AG20443 (cell line): ENCODE measurements at places on chromosomes 11 and 22.

DNA sequence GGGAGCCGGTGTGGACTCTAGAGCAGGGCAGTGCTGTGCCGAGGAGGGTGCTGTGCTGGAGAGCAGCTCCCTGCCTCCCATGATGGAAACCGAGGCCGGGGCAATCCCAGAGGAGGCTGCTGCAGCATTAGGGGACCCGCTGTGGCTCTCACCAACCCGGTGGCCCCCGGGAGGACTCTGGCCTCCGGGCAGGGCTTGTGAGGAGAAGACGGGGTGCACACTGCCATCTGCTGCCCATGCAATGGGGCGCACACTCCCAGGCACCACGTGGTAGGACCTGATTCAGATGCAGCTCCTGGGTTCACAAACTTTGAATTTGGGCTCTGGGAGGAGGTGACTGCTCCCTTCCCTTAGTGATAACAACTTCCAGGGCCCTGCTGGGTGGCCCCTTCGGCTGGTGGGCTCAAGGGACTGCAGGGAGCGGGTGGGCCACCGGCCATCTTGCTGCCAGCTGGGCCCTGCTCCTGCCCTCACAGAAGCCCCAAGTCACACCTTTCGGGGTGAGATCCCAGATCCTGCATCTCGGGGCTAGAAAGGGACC is 93.8 kb upstream of the FGF3 start:
- DNase-seq, result no peak

GRCh38 chr11:123797114-123797513 is 9.0 kb downstream of the OR6M1 start:
- DNase-seq, result no peak

- no peak for DNase-seq
Measured at GRCh38 chr22:39252461-39253434, 8.0 kb upstream of the PDGFB start.

- DNase-seq, result no peak
Measured at GRCh38 chr22:36083056-36083455, 54.4 kb upstream of the RBFOX2 start.

- DNase-seq, result no peak
Measured at GRCh38 chr11:23590596-23591308, 730.5 kb upstream of the CCDC179 start.

DNA sequence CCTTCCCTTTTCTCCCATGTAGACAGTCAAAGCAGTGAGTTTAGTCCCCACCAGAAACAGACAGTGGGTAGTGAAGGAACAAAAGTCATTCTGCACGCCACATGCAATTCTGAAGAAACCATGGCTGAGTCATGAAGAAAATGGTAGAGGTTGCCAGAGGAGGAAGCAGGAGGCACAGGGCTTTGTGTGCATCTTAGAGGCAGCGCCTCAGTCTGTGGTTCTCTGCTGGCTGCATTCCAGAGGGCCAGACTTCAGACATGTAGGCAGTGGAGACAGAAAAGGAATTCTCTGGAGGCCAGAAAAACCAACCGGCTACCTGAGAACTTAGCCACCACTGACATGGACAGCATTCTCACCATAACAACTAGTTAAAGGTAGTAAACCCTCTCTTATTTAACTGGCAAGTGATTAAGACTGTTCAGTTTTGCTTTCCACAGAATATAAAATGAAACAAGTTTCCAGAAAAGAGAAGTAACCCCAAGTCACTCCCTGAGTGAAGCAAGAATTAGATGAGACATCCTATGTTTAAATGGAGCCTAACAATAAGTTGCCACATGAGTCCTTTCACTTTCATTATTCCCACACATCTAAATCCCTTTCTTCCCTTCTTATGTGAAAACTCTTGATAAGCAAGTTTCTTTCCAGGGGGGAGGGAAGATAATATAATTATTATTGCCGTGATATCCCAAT is 556.1 kb downstream of the SOX6 start:
- peak; percentile 25 for DNase-seq

DNA sequence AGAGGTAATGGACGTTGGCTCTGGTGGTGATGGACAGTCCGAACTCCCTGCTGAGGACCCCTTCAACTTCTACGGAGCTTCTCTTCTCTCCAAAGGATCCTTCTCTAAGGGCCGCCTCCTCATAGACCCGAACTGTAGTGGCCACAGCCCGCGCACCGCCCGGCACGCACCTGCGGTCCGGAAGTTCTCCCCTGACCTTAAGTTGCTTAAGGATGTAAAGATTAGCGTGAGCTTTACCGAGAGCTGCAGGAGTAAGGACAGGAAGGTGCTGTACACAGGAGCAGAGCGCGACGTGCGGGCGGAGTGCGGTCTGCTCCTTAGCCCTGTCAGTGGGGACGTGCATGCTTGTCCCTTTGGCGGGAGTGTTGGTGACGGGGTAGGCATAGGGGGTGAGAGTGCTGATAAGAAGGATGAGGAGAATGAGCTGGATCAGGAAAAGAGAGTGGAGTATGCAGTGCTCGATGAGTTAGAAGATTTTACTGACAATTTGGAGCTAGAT is 6.1 kb downstream of the DGCR8 start:
- DNase-seq, result no peak

- DNase-seq, result peak; percentile 63
Measured at GRCh38 chr22:39144101-39144767, 8.2 kb downstream of the CBX7 start.

DNA sequence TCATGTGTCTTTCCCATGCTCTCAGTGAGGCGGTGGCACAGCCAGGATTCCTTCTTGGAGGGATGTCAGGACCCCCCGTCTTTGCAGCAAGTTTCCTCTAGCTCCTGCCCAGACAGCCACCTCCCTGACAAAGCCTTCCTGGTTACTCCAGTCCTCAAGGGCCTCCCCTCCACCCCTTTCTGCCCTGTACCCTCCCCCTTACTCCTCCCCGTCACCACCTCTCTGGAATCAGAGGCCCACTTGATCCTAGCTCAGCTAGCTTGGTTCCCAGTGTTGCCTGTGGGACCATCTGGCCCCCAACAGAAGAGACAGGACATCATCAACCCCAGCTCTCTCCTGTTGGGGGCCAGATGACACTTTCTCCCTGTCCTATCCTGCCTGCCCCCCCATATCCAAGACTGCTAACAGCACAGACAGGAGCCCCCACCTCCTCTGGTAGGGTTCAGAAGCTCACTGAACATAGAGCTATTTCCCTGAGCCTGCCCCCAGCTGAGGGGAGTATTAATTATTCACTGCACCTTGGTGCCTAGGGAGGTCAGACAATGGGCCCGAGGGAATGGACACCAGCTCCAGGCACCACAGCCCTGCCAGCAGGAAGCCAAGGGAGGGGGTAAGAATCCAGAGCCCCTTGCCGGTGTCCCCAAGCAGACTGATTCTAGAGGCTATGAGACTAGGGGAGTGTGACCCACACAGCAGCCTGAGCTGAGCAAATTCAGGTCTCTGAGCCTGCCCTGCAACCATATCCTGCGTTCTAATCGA is 3.3 kb downstream of the GDPD5 start:
- DNase-seq, result no peak

DNA sequence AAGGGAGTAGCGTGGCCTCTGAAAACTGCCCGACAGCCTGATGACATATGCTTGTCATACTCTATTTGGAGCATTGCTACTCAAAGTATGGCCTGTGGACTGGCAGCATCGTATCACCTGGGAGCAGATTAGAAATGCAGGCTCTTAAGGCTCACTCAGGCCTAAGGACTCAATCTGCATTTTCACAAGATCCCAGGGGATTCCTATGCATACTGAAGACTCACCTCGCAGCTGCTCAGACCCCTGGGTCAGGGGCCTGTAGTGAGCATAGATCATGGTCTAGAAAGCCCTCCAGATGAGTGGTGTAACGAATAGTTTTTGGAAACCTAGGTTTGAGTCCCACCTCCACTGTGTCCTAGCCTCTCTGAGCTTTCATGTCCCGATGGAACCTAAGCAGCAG is 126.3 kb downstream of the FEZ1 start:
- no peak for DNase-seq

- no peak for DNase-seq
Measured at GRCh38 chr11:67197606-67198005, 68.7 kb upstream of the GRK2 start.

- no peak for DNase-seq
Measured at GRCh38 chr11:33696411-33696810, 4.2 kb downstream of the C11orf91 start.

GRCh38 chr11:6201481-6201880 is 2.5 kb downstream of the OR52W1 start:
- peak; percentile 29 for DNase-seq

GRCh38 chr22:22785316-22786065 is 102.1 kb upstream of the IGLL5 start:
- DNase-seq, result no peak

- DNase-seq, result no peak
Measured at GRCh38 chr22:26286091-26286820, 117.0 kb downstream of the SEZ6L start.

GRCh38 chr11:66713746-66714480 is 15.1 kb downstream of the SPTBN2 start:
- no peak for DNase-seq

DNA sequence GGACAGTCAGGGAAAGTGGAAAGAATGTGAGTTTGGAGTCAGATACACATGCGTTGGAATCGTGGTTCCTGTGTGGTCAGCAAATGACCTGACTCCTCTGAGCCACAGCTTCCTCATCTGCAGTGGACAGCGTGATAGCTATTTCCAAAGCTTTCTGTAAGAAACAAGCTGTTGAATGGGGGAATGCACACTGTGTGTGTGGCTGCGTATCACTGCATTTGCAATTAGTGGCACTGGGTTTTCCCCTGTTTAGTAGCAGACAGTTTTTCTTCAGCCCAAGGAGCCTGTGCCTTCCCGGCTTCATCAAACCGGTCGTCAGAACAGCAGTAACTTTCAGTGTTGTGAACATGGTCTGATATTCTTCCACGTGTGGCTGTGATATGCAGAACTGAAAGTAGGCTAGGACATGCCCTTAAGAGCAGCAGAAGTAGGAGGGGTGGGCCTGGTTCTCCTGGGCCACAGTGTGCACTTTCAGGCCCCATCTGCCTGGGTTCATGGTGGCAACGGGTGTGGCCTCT is 121.5 kb downstream of the RRAS2 start:
- no peak for DNase-seq

DNA sequence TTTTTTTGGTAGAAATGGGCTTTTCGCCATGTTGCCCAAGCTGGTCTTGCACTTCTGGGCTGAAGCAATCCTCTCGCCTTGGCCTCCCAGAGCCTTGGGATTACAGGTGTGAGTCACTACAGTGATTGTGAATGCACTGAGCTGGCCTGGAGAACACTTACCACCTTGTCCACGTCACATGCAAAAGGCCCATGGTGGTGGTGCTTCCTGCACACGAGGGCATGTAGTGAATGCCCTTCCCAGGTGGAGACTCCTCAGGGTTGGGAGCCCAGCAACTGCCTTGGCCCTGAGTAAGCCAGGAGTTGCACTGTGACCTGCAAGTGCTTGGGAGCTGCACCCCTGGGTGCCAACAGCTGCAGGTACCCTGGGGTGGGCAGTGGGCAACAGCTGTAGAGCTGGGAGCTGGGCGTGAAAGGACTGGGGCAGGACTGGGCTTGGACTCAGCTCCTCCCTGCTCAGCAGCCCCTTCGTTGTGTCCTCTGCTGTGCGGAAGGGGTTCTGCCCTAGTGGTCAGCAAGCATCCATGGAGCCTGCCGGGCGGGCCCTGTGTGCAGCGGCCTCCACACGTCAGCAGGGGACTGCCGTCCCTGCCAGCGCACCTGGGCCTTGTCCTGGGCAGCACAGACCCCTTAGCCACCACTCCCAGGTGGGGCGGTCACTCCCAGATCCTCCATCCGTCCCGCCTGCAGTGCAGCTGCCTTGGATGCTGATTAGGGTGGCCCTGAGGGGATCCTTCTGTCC is 9.3 kb upstream of the ADORA2A start:
- DNase-seq, result no peak

DNA sequence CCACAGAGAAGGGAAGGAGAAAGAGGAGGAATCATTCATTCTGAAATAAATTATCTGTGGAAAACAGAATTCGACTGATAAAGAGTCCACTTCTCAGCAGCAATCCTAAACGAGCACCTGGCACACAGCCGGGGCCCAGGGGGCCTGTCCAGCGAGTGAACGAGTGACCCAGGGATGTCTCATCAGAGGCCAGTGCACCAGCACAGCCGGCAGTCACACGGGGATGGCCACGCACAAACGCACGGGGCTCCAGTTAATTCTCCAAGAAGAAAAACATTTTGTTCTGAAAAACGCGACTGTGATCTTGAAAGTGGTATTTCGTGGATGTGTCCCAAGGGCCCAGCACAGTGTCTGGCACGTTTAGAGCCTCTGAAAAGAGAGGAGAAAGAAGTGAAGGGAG is 154.6 kb downstream of the BRD1 start:
- DNase-seq, result no peak

GRCh38 chr11:2655834-2656622 is 43.8 kb downstream of the KCNQ1OT1 start:
- peak; percentile 20 for DNase-seq

GRCh38 chr11:29641201-29641600 is 375.6 kb downstream of the KCNA4 start:
- DNase-seq, result no peak

DNA sequence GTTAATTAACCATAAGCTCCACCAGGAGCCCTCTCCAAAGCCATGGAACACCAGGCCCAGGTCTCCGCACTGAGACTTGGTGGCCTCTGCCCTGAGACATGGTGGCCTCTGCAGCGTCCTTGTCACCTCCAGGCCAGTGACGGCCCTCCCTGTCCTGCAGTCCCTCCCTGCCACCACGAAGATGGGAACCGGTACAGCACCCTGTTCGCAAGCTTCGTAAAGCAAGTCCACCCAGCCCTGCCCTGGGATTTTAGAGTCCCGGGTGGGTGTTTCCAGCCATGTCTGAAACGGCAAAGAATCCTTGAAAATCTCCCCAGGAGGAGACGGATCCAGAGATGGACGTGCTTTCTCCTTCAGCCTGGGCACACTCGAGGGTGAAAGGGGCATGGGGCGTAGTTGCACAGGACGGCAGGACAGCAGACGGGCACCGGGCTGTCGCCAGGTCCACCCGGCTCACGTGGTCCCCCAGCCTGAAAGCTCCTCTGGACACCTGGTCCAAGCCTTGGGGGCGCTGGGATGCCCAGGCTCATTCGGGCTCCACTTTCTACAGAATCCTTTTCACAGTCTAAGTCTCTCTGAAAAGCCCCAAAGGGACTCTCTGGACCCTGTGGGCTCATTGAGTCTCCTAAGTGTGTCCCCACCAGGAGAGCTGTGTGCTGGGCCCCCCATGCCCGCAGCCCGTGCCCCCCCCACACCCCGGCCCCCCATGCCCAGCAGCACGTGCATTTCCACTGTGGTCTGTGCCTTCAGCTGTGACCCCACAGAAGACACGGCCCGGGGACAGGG is 456.2 kb downstream of the BRD1 start:
- DNase-seq, result no peak

DNA sequence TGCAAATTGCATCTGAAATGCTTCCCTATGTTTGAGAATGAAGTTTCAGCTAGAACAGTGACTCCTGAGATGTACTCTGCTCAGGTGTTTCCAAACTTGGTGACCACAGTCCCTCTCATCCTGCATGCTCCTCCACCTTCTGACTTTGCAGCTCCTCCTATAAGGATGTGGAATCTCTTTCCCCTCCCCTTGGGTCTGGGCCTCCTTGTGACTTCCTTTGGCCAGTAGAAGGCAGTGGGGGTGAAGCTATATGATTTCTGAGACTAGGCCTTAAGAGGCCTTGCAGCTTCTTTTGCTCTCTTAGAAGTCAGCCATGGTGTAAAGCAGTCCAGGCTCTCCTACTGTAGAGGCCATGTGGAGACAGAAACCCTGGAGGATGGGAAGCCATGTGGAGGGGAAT is 50.7 kb downstream of the CSF2RB start:
- no peak for DNase-seq

- DNase-seq, result peak; percentile 20
Measured at GRCh38 chr11:104163100-104164027, 583 bp downstream of the PDGFD start.
